ENCODE measurements at places on chromosomes 7 and 10. TPM values are rescaled to one million over a fixed set of nuclear protein-coding genes. Genes with fewer than 3 reads are reported as not detected.
A peak's percentile ranks its signal among the peaks of the same experiment; 100 is the strongest.

DNA sequence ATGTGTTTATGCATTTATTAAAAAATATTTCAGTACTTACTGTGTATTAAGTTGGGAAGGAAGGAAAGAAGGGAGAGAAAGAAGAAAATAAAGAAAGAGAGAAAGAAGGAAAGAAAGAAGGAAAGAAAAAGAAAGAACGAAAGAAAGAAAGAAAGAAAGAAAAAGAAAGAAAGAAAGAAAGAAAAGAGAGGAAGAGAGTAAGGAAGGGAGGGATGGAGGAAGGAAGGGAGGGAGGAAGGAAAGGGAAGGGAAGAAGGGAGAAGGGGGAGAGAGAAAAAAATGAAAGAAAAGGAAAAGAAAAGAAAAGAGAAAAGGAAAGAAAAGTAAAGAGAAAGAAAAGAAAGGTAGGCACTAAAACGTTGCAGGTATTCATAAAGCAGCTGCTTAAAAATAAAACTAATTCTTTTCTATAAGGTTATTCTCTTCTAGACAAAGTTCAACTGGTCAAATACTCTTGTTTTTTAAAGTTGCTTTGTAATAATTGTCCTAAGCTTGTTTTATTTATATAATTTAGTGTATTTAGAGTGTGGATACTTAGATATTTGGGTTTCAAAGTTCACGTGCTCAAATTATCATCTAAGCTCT is 703.3 kb upstream of the LRRTM3 start:
- DNase-seq, result no peak

PRSS58 gene
- not detected for polyA plus RNA-seq

PHYHIPL gene
- 0.69 TPM for polyA plus RNA-seq

- no peak for DNase-seq
Observed at GRCh38 chr7:36957620-36958019, 233.3 kb upstream of the AOAH start.

DNA sequence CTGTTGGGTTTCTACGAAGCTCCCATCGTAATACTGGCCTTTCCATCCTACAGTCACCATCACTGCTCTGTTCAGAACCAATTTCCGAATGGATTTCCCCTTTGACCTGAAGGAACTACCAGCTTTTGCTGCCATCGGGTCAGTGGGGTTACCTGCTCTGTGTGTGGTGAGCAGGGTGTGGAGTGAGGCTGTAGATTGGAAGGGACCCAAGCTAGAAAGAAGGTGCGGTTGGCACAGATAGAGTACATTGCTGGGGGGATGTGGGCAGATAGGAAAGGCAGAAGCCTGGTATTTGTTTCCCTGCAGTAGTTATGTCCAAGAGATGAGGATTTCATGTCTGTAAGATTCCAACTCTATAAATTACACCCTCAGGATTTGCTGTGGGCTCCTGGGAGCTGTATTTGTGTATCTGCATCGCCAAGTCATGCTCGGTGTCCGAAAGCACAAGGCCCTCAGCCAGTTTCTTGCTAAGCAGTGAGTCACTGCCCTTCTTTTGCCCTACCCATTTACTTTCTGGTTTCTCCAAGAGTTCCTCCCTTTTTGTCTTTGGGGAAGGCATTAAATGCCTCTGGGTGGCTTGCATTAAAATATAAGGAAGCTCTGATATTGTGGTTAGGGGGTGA is 15.4 kb downstream of the CLCN1 start:
- no peak for DNase-seq

- no peak for DNase-seq
Observed at GRCh38 chr10:436013-436697, 253.3 kb downstream of the DIP2C start.

GRCh38 chr7:148204639-148205304 is 385.8 kb upstream of the C7orf33 start:
- DNase-seq, result peak; percentile 21

MKX gene
- polyA plus RNA-seq, result 1.2 TPM

DNA sequence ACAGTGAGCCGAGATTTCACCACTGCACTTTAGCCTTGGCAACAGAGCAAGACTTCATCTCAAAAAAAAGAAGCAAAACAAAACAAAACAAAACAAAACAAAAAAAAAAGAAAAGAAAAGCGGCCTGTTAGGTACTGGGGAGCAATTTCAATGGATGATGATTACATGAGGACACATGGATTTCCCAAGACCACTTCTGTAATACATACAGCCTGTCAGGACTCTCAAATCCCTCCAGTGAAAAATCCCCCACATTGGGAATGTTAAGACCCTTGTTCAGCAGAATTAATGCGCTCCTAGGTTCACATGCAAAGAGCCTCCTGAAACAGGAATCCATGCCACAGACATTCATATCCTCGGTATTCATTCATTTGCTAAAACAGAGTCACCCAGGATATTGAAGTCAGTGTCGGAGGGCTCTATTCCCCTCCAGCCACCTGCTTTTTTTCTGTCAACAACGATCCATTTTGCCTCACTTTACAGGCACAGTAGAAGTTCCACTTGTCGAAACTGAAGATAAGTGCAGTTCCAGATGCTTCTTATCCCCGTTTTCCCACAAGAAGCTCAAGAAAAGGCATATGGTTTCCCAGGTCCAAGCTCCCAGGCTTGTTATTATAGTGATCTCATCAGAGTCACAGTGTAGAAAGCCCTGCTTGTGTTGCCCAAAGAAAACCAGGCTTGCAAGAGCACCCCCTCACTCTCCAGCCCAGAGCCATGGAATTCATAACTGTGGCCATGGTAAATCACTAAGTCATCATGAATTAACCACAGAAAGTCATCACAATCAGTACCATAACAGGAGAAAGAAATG is 20.2 kb downstream of the SLC16A12 start:
- DNase-seq, result no peak

DNA sequence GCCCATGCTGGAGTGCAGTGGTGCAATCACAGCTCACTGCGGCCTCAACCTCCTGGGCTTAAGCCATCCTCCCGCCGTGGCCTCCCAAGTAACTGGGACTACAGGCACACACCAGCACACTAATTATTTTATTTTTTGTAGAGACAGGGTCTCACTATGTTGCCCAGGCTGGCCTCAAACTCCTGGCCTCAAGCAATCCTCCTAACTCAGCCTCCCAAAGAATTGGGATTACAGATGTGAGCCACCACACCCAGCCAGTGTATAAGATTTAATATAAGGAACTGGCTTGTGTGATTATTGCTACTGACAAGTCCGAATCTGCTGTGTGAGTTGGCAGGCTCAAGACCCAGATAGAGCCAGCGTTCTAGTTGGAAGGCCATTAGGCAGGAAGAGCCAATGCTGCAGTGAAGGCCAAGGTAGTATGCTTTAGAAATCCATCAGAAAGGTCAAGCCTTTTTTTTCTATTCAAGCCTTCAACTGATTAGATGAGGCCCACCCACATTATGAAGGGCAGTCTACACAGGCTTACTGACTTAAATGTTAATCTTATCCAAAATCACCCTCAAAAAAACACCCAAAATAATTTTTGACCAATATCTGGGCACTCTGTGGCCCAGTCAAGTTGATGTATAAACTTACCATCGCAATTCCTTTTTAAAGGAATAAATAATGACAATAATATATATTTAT is 19.4 kb downstream of the TRIM4 start:
- no peak for DNase-seq

DNA sequence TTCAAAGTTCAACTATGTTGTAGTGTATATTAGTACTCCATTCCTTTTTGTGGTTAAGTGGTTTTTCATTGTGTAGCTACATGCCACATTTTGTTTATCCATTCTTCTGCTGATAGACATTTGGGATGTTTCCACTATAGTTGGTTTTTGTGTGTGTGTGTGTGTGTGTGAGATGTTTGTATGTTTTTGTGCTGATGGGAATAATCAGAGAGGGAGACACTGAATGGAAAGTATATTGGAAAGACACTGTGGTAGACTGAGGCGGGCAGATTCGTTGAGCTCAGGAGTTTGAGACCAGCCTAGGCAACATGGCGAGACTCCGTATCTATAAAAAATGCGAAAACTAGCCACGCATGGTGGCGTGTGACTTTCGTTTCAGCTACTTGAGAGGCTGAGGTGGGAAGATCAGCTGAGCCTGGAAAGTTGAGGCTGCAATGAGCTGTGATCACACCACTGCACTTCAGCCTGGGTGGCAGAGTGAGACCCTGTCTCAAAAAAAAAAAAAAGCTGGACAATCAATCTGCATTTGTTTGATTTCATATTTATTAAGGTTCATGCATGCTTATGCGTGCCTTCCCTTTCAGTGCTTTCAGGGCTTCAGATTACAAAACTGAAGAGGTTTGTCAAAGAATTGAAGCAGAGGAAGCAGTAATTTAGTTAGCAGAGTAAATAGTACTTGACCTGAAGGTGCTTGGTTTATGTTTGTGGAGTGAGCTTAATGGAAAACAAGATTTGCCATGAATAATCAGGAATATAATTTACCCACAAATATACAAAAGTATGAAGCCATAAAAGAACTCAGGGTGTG is 14.7 kb downstream of the SEC24C start:
- DNase-seq, result no peak

TRAPPC14 gene
- 17.9 TPM for polyA plus RNA-seq

GRCh38 chr10:86245015-86245394 is 121.6 kb downstream of the GRID1 start:
- no peak for DNase-seq

CLDN3 gene
- 10.1 TPM for polyA plus RNA-seq

GRCh38 chr7:113339661-113340060 is 221.3 kb upstream of the SMIM30 start:
- no peak for DNase-seq

BCAP29 gene
- 44.7 TPM for polyA plus RNA-seq

DNA sequence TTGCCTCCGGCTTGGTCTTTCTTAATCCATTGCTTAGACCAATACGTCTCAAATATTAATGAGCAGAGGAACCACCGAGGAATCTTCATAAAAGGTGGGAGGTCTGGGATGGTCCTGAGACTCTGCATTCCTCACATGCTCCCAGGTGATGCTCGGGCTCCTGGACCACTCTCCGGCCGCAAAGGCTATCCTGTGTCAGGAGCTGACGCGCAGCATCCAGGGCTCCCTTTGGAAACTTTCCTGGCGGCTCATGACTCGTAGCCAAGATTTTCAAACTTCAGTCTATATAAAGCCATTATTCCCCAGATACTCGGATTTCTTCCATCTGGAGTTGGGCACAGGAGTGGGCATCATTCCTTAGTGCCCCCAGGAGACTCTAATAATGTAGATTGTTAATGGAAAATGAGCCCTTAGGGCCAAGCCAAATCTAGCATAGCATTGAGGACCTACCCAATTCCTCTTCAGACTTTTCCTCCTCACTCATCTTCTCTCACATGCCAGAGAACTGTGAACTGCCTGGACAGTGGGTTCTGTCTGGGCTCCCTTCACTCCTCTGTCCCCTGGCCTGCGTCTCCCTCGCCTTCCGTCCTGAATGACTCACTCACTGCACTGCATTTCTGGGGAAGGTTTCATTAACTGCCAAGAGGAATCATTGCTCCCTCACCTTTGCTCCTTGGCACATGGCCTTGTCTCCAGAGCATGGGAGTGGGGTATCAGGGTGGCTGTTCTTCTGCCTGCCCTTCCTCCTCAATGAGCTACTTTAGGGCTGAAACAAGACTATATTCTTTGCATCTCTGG is 89.3 kb downstream of the MKI67 start:
- DNase-seq, result no peak

DNA sequence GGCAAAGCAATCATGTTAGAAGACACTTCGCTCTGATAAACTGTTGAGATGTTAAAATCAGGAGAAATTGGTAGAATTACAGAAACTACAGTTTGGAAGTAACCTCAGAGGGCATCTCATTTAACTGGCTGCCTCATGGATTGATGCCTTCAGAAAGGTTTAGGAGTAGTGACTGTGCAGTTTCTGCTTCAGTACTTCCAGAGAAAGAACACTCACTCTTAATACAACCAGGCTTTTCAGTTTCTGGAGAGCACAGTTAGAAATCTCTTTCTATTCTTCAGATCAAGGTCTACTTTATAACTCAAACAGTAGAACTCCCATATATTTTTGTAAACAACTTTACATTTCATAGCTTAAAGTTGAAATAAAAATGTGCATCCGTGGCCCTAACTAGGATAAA is 1358.9 kb upstream of the LRRTM3 start:
- DNase-seq, result no peak

GRCh38 chr10:112797855-112798254 is 152.2 kb upstream of the TCF7L2 start:
- no peak for DNase-seq

- DNase-seq, result no peak
Observed at GRCh38 chr10:114258274-114258840, 19.3 kb downstream of the VWA2 start.

TMEM229A gene
- 1.0 TPM for polyA plus RNA-seq

- DNase-seq, result no peak
Observed at GRCh38 chr7:29858191-29858951, 52.1 kb downstream of the WIPF3 start.

JCAD gene
- polyA plus RNA-seq, result 74.1 TPM

DNA sequence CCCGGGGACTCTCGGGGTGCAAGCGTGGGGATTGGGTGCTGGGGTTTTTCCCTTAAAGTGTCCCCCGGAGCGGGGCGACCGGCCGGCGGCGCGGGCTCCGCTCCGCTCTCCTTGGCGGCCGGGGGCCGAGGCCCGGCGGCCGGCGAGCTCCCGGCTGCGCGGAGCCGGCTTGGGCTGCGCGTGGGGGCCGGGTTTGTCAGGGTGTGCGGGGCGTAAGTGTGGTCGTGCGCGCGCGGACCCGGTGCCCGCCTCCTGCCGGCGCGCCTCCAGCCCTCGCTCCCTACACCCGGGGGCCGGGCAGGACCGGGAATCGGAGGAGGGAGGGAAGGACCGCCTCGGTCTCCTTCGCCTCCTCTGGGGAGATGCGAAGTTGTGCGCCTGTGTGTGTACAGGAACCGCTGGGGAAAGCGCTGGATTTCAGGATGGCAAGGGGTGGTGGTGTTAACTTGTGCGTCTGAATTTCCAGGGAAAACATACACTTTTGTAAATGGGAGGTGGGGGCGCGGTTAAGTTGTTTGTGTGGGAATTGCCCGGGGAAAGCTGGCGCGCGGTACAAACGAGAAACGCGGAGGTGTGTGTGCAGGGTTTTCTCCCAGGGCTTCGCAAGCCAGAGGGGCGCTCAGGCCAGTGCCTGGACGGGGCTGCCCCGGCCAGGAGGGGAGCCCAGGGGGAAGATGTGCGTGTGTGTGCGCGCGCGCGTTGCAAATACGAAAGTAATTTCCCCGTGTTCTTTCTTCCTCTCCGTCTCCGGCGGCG is 737 bp downstream of the ZMIZ1 start:
- DNase-seq, result peak; percentile 92
